NCI-H1694 treated with DMSO at 0.1 percent for 48 hours (cell line): ENCODE measurements at places on chromosomes 5 and 9.
A peak's percentile ranks its signal among the peaks of the same experiment; 100 is the strongest.

DNA sequence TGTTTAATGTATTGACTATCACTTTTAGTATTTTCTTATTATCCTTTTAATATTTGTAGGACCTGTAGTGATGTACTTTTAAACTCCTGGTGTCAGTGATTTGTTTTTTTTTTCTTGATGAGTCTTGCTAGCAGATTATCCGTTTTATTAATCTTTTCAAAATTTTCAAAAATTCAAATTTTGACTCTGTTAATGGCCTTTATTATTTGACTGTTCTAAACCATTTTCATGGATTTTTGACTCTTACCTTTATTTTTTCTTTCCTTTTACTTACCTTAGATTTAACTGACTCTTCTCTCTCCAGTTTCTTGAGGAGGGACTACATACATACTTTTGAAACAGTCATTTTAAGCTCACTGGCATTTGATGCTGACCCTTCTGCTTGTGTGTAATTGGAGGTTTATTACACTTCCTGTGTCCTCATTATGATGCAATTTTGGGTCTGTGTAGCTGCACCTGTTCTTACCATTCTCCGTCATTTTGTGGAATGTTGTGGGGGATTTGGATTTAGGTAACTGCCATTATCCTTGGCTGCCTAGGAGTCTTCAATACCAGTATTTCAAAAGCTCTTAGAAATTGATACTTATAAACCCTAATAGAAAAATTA, 32.0 kb upstream of the EXOC3 start:
- DNase-seq = no peak

GRCh38 chr9:118701985-118702384, 667.2 kb downstream of the BRINP1 start:
- DNase-seq = no peak

- no peak for DNase-seq
Observed at GRCh38 chr9:79698967-79699366, 127.2 kb downstream of the TLE4 start.

- no peak for DNase-seq
Observed at GRCh38 chr5:51273871-51274270, 109.4 kb upstream of the ISL1 start.

GRCh38 chr9:126457890-126458289, 131.3 kb downstream of the MVB12B start:
- DNase-seq = no peak

DNA sequence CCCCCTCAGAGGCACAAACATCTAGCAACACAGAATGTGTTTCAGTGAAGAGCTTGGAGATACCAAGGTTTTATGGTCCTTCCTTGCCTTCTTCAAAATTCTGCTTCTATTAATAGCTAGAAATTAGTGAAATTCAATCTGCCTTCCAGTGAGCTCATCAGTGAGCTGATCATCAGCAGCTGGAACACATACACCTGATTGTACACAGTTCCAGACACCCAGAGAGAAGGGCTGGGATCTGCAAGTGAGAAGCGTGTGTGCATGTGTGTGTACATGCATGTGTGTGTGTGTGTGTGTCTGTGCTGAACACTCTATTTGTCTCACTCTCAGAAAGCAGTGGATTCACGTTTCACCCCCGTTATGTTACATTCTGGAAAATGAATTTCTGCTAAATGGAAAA, 28.5 kb downstream of the CFAP90 start:
- no peak for DNase-seq

DNA sequence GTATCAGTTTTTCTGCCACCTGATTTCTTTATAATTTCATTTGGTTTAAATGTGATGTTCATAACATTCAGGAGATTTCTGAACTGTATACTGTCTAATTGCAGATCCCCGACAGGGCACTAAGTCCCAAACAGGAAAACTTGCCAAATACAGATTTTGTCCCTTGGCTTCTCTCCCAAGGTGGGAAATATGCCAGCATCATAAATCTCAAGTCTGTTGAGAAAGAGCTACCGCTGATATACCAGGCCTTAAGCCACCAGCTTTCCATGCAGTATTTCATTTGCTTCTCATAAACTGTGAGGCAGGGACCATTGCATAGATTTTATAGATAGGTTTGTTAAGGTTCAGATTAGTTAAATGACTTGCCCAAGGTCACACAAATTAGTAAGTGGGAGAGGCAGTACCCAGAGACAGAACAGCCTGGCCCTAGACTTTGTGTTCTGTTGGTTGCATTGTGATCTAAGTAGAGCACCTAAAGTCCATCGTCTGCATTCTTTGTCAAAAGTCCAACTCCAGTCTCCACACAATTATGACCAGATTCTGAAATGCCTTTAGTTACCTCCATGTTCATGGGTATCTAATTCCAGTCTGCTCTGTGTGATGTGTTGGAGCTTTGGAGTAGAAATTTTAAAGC, 16.2 kb downstream of the GPR21 start:
- peak; percentile 42 for DNase-seq

GRCh38 chr5:21831145-21831787, 1021.9 kb downstream of the CDH12 start:
- DNase-seq = no peak

DNA sequence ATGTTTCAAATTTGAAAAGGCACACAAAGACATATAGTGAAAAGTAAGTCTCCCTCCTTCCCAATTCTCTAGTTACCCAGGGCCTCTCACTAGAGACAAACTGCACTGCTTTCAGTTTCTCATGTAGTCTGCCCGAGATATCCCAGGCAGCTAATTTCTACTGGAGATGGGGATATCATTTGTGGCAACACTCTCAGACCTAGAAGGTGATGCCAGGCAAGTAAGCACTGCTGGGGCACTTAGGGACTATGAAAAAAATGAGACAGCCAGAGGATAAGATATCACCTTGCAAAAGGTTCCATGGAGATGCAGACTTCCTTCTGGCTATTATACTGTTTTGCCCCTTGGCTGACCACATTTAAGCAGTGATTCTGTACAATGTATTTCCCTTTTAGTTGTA, 12.6 kb downstream of the SIL1 start:
- no peak for DNase-seq

- no peak for DNase-seq
Observed at GRCh38 chr5:6251565-6252102, 126.7 kb downstream of the MED10 start.

DNA sequence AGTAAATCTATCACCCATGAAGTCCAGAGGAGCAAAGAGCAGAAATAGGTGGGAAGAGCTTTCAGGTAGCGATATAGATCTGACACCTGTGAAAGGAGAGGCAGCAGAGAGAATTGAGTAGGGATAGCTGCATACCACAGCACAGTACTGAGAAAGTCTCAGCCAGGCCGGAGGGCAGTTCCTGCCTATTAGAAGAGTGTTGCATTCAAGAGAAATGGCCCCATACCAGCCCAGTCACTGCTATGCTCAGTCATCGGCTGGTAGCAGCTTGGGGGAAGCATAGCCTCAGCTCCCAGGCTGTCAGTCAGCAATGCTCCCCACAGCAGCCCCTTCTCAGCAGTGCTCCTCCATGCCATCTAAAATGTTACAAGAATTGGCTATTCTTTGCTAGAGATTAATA, 285.1 kb upstream of the CDH6 start:
- DNase-seq = no peak

DNA sequence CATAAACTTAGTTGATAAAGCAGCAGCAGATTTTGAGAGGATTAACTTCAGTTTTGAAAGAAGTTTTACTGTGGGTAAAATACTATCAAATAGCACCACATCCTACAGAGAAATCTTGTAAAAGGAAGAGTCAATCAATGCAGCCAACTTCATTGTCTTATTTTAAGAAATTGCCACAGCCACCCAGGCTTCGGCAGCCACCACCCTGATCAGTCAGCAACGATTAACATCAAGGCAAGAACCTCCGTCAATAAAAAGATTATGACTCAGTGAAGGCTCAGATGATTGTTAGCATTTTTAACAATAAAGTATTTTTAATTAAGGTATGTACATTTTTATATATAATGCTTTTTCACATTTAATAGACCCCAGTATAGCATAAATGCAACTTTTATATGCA, 122.3 kb upstream of the NR4A3 start:
- DNase-seq = no peak

DNA sequence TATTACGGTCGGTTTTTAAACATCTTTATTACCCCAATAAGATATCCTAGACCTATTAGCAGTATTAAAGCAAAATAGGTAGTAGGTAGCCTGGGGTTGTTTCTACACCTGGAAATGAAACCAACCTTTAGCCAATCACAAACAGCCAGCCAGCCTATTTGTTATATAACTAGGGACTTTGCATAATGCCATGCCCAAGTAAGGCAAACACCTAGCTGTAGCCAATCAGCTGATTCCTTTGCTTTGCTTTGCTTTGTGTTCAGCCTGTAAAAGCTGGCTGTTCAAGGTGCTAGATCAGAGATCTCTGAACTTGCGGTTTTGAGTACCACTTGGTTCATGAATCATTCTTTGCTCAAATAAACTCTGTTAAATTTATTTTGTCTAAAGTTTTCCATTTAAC, 46.5 kb upstream of the SETD9 start:
- DNase-seq = no peak

- DNase-seq = no peak
Observed at GRCh38 chr9:12764150-12764549, 10.7 kb upstream of the LURAP1L start.

GRCh38 chr9:126565336-126566128, 48.2 kb upstream of the LMX1B start:
- no peak for DNase-seq

DNA sequence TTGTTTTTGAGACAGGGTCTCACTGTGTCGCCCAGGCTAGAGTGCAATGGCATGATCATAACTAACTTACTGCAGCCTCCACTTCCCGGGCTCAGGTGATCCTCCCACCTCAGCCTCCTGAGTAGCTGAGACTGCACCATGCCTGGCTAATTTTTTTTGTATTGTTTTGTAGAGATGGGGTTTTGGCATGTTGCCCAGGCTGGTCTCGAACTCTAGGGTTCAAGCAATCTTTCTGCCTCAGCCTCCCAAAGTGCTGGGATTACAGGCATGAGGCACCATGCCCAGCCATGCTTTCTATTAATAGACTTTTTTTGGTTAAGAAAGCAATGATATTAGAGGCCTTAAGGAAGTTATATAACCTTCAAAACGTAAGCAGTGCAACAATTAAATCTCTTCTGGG, 23.3 kb downstream of the CLTA start:
- DNase-seq = no peak

GRCh38 chr9:74985041-74985440, 32.3 kb upstream of the C9orf40 start:
- no peak for DNase-seq

DNA sequence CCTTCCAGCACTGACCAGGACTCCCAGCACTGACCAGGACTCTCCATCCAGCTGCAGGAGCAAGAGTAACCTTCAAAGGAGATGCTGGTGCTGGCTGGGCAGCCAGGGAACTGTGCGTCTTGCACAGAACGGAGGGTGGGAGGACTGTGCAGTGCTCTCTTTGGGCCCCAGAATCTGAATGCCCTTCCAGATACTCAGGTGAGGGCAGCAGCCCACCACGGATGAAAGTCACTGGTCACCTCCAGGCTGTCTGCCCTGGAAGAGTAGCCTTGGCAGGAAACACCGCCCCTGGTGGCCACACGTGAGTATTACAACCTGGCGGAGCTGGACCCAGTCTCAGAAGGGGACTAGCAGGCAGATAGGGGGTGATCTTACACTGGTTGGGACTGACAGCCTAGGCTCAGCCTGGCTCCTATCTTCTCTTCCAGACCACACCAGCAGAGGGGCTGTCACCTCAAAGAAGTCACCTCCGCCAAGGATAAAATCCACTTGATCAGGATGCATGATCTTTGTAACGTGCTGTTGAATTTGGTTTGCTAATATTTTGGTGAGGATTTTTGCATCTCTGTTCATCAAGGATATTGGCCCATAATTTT, 4.8 kb upstream of the SARDH start:
- DNase-seq = peak; percentile 84

DNA sequence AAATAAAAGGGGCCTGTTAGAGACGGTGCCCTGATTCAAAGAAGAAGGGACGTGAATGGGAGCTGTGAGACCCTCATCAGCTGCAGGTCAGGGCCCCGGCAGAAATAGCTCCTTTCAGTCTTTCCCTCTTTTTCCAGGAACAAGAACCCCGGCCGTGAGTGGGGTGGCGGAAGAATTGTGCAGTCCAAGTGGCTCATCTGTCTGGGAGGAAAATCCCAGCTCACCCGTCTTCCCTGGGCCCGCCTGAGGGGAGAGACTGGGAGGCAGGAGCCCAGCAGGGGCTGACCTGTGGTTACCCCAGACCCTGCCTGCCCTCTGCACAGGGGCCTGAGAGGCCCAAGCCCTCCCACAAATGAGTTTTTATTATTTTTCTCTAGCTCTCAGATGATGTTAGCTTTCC, 24.8 kb upstream of the CSF1R start:
- no peak for DNase-seq

DNA sequence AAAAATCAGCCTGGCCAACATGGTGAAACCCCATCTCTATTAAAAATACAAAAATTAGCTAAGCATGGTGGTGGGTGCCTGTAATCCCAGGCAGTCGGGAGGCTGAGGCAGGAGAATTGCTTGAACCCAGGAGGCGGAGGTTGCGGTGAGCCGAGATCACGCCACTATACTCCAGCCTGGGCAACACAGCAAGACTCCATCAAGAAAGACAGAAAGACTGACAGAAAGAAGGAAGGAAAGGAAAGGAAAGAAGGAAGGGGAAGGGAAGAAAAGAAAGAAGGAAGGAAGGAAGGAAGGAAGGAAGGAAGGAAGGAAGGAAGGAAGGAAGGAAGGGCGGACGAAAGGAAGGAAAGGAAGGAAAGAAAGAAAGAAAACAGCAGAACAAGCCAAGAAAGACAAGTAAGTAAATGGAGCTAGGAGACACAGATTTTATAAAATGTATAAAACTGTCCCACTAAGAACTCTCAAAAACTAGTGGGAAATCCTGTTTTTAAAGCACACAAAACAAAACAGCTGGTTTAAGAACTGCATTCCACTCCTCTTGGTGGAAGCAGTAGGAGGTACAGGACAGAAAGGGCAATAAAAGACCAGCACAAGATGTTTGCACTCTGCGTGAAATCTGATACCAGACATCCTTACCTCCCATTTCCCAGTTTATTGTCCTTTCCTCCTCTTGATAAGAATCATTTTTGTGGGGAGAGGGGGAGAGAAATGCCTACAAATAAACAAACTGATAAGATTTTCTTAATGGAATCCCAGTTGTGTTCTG, 46.7 kb downstream of the MYO10 start:
- no peak for DNase-seq

GRCh38 chr5:133461796-133462516, 150.4 kb downstream of the FSTL4 start:
- DNase-seq = no peak

GRCh38 chr5:77431286-77431685, 60.8 kb downstream of the WDR41 start:
- DNase-seq = no peak

GRCh38 chr5:148619484-148619883, 34.8 kb downstream of the HTR4 start:
- DNase-seq = no peak

- no peak for DNase-seq
Observed at GRCh38 chr9:97747201-97747965, 50.2 kb upstream of the XPA start.
